ENCODE measurements at places on chromosomes 7 and 10.

DNA sequence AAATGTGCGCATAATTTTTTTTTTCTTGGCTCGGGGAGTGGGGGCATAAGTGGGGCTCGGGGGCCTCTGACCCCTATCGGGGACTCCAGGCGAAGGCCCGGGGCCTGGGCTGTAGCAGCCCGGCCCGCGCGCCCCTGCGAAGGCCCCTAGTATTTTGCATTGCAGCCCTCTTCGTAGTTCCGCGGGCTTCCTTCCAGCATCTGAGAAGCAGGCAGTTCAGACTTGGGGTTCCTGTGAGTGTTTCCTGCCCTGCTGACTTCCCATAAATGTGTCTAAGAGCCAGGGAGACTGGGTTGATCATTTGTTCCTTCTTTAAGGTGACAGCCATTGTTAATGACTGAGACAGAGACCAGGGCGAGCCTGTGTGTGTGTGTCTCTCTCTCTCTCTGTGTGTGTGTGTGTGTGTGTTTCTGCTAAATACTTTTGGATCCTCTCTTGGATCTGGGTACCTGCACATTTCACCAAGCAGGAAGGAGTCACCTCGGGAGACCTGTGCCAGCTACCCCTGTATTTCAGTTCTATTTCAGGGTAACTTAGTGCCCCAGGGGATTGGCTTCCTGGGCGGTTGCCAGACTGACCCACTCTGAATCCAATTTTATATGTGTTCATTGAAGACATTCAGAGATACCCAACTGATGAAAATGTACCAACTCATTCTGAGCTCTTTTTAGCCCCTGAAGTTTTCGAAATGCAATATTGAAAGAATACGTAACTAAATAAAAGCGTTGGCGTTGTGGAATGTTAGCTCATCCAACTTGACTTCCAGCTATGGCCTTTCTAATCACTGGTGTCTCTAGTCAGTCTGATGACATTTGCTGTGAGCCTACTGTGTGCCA lies 805 bp downstream of the MSRB2 start:
- DNase-seq, result no peak

- DNase-seq, result no peak
Measured at GRCh38 chr7:7857143-7857583, 111.4 kb upstream of the GLCCI1 start.

GRCh38 chr10:132978542-132978941 lies 36.2 kb upstream of the CFAP46 start:
- DNase-seq, result no peak

DNA sequence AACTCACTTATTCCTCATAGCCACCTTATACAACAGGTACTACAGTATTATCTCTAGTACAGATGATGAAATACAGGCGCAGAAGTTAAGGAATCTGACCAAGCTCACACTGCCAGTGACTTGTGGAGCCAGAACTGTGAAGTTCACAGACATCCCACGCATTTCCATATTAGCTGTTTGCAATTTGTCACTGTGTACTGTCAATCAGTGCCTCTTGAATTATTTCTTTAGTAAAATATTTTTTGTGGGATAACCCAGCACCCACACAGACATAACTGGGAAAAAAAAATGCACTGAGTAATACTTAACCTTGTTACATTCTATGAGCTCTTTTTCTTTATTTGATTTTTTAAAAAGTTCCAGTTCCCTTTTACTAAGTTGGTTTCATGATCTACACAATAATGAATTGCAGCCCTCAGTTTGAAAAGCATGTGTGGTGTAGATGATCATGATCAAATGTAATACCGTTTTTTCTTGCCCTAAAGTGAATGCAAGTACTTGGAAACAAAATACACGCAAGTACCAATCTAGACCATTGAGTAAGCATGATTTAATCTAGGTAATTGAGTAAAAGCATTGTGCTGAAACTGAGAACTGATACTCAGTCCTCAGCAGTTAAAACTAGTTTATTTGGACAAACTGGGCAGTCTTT lies 14.1 kb downstream of the CUL1 start:
- DNase-seq, result no peak

- no peak for DNase-seq
Measured at GRCh38 chr10:92573091-92573797, 649 bp downstream of the IDE start.

DNA sequence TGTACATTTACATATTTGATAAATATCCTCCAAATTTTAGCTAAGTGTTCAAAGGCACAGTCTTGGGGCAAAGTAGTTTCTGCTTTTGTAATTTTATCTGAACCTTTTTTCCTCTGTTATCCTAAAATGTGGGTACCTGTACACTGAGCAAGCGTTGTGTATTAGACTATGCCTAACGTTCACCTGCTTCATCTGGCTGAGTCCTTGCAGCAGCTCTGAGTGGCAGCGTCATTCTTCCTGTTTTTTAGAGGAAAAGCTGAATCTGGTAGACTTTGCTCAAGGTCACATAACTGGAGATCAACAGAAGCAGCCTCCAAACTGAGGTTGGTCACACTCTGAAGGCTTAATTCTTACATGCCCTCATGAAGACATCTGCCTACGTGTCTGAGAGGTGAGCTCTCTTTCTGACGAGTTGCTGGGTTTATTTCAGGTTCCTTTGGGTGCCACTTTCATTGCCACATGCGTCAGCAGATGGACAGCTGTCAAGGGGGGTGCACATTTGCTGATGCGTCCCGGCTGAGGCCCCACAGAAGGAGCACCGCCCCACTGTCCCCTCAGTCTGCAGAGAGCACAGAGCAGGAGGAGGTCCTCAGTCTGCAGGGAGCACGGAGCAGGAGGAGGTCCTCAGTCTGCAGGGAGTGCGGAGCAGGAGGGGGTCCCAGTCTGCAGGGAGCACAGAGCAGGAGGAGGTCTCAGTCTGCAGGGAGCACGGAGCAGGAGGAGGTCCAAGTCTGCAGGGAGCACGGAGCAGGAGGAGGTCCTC lies 406.5 kb upstream of the SHH start:
- no peak for DNase-seq

DNA sequence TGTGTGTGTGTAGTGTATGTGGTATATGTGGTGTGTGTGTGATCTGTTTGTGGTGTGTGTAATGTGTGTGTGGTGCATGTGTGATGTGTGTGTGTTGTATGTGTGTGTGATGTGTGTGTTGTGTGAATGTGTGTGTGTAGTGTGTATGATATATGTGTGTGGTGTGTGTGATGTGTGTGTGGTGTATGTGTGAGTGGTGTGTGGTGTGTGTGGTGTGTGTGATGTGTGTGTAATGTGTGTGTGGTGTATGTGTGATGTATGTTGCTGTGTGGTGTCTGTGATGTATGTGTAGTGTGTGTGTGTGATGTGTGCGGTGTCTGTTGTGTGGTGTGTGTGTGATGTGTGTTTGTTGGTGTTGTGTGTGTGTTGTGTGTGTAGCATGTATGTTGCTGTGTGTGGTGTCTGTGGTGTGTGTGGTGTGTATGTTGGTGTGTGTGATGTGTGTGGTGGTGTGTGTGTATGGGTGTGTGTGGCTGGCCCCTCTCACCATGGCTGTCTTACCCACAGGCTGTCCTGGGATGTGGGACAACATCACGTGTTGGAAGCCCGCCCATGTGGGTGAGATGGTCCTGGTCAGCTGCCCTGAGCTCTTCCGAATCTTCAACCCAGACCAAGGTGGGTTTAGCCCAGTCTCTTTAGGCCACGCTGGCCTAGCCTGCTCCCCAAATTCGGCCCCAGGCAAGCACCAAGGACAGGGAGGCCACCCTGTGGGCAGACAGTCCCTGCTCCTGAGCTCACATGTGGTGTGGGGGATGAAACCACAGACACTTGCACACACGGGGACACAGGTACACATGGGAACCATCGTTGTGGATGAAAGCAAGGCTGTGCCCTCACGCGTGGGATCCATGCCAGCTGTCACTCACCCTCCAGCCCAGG lies 25.6 kb downstream of the ADCYAP1R1 start:
- no peak for DNase-seq

DNA sequence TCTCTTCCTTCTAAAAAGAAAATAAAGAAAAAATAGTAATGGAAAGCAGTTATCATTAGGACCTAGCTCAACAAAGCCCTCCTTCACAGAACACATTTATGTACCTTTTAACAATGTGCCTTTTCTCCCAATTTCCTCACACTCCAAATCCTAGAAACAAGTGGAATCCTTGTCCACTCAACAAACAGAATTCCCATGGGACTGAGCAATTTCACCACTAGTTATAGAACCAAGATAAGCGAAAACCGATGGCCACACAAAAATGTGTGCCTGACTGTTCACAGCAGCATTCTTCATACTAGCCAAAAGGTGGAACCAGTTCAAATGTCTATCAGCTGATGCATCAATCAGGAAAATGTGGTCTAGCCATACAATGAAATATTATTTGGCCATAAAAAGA lies 17.3 kb downstream of the DCLRE1C start:
- DNase-seq, result no peak

- DNase-seq, result no peak
Measured at GRCh38 chr7:44215531-44215930, 14.8 kb downstream of the YKT6 start.

GRCh38 chr7:106001886-106002285 lies 38.8 kb downstream of the CDHR3 start:
- DNase-seq, result no peak

GRCh38 chr10:99522470-99523250 lies 10.1 kb upstream of the NKX2-3 start:
- no peak for DNase-seq

- DNase-seq, result no peak
Measured at GRCh38 chr10:111360260-111360925, 283.6 kb downstream of the ADRA2A start.

DNA sequence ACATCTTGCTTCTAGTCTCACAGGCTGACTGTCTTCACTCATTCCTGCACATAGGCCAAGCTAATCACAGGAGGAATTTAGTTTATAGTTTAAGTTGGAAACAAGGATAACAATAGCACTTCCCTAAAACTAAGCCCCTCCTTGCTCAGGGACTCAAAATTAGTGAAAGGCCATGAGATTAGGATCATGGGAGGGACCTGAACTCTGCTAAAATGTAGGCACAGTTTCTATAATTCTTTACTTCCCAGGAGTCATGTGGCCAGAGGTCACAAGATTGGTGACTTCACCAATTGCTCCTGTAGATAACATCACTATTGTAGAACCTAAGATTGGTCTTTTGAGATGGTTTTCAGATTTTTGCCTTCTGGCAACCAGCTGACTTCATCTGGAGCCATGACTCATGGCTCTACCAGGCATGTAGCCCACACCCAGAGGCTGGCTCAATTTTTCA lies 14.8 kb upstream of the UPP1 start:
- DNase-seq, result no peak

- DNase-seq, result no peak
Measured at GRCh38 chr7:81990395-81990794, 220.5 kb upstream of the HGF start.

DNA sequence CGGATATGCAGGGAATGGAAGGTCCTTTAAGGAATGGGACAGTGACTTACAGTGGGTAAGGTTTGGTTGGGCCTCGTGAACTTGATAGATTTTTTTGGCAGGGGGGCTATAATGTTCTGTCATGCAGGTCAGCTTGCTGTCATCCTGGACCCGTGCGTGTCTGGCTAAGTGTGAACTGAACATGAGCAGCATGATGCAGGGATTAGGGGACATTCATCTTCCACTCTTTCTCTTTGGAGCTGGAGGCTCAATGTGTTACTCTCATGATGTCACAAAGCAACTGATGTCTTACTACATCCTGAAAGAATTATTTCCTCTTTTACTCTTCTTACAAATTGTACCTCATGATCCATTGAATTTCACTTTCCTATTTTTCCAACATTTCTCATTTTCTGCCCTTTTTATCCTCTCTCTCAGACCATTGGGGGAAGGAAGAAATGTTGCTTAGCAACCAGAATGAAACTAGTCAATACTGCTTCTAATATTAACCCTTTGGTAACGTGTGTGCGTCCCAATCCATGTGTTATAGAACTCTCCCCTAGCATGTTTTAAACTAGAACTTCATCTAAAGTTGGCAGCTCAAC lies 549.1 kb downstream of the LRMDA start:
- DNase-seq, result no peak

DNA sequence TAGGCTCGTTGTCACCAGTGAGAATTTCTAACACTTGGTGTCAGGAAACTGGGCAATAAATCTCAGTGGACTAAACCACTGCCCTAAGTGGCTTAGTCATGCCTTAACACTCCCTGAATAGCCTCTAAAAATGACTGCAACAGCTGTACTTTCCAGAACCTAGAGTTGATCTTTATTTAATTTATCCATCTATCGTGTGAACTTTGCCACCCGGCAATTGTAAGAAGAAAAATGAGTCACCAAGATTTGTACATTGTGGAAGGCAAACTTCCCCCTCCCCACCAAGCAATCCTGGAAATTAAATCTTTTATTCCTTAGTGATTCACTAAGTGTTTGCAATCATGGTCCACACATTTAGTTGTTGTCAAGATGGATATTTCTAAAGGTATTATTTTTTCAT lies 47.1 kb downstream of the NXPH1 start:
- no peak for DNase-seq

- no peak for DNase-seq
Measured at GRCh38 chr7:4772306-4772705, 3.1 kb upstream of the AP5Z1 start.

DNA sequence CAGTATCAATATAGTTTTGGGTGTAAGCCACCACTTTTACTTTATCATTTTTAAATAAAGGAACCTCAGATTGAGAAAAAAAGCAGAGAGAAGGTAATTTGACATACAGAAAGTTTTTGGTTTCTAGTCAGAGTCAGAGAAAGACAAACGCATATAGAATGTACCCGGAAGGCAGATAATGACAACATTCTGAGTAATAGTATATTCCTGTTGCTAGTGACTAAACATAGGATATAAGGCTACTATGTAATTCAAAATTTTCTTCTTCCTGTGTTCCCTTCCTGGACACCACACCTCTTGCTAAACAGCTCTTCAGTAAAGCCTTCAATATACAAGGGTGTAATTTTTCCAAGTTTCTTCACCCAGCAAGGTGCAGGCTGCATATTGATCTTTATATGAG lies 597.6 kb downstream of the PCDH15 start:
- DNase-seq, result no peak

DNA sequence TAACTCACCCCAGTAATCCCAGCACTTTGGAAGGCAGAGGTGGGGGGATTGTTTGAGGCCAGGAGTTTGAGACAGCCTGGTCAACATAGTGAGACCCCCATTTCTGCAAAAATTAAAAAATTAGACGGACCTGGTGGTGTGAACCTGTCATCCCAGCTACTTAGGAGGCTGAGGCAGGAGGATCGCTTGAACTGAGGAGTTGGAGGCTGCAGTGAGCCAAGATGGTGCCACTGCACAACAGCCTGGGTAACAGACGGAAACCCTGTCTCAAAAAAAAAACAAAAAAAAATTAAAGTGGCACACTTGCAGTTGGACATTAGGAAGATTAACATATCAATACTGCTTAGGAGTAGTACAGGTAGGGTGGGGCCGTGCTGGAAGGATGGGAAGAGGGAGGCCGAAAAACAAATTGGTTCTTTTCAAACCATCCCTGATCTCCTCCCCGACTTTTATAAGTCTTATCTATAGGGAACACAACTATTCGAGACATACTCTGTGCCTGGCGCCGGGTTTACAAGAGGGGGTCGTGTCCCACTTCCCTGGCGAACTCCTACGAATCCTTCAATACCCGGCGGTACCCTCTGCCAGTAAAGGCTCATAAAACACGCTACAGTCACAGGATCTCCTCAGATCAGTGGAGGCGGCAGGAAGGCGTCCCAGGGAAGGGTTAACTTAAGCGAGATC lies 628 bp downstream of the TAF6 start:
- no peak for DNase-seq

- no peak for DNase-seq
Measured at GRCh38 chr7:22402250-22402649, 45.3 kb upstream of the RAPGEF5 start.
